ENCODE measurements at places on chromosomes 13 and 19. TPM values are rescaled to one million over a fixed set of nuclear protein-coding genes. Genes with fewer than 3 reads are reported as not detected.

DNA sequence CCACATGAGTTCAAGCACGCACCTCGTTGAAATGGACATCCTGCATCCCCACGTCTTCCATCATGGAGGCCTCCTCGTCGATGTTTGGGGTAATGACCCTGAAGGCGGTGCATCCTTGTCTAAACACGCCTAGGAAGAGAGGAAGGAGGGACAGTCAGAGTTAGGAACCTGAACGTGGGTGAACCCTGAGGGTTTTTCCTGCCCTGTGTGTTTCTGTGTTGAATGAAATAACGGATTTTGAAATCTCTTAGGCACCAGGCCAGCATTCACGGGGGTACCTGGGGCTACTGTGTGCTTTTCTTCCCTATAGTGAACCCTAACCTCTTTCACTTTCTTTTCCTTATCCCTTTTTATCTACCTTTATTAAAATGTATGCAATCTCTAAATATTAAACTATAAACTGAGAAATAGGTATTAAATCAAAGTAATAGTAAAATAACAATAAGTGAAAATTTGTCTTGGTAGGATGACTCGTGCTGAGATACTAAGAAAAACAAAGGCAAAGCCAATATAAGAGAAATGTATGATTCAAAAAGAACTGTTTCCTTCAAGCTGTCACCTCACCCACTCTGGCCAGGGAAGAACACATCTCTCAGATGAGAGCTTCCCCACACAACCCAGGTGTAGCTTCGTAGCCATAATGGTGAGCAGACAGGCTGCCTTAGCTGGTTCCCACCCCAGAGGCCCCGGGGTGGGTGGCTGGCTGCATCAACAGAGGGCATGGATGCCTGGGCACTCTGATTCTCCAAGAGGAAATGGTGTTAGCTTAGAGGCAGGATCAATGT, 72.1 kb upstream of the SLC15A1 start:
- H3K4me3 ChIP-seq: no peak overlapping the region
- H3K36me3 ChIP-seq: no peaks in the 10 kb centered on the region
- no peak for DNase-seq
- H3K4me1 ChIP-seq: peaks cover 32% of the 10 kb centered on the region
- H3K27me3 ChIP-seq: no peaks in the 10 kb centered on the region
- H3K27ac ChIP-seq: no peak overlapping the region

- no peak overlapping the region for H3K4me3 ChIP-seq
- no peak for DNase-seq
- no peaks in the 10 kb centered on the region for H3K36me3 ChIP-seq
- H3K4me1 ChIP-seq: no peaks in the 10 kb centered on the region
- no peak overlapping the region for H3K27ac ChIP-seq
These were observed 591.4 kb downstream of the FGF9 start for GRCh38 chr13:22262001-22262885.

- no peaks in the 10 kb centered on the region for H3K36me3 ChIP-seq
- H3K4me1 ChIP-seq: peaks cover 3% of the 10 kb centered on the region
- no peak overlapping the region for H3K4me3 ChIP-seq
These were observed 173.5 kb upstream of the LSM14A start for GRCh38 chr19:33998739-33999345.

DNA sequence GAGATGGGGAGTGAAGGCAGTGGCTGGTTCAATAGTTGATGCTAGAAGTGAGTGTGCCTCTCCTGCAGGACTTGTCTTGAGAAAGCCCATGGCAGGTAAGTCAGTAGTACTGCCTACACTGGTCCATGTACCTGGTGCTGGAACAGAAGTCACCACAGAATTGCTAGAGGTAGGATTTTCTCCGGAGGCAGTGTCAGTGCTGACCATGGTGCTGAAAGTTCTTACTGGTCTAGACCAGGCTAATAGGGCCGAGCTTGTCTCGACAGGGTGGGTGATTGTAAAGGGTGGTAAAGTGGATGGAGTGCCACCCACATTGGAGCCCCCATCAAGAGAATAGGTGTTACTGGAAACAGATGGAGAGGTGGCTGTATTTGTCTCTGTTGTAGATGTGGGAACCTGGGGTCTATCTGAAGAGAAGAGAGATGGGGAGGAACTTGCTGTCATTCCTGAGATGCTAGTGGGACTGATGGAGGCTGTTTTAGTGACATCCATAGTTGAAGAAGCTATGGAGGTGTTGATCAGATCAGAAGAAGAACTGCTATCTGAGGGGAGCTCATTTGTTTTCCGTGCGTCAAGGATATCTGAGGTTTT, 36.6 kb downstream of the MUC16 start:
- DNase-seq: peak; percentile 17
- no peak overlapping the region for H3K27ac ChIP-seq
- H3K4me1 ChIP-seq: no peaks in the 10 kb centered on the region
- no peaks in the 10 kb centered on the region for H3K27me3 ChIP-seq
- no peaks in the 10 kb centered on the region for H3K36me3 ChIP-seq

- no peak overlapping the region for H3K27ac ChIP-seq
- H3K4me1 ChIP-seq: no peaks in the 10 kb centered on the region
- no peaks in the 10 kb centered on the region for H3K27me3 ChIP-seq
- H3K36me3 ChIP-seq: no peaks in the 10 kb centered on the region
These were observed 1699.4 kb downstream of the PCDH9 start for GRCh38 chr13:65530688-65531087.

- DNase-seq: peak; percentile 48
- H3K36me3 ChIP-seq: no peaks in the 10 kb centered on the region
- peaks cover 20% of the 10 kb centered on the region for H3K27me3 ChIP-seq
- no peaks in the 10 kb centered on the region for H3K4me1 ChIP-seq
These were observed 15.0 kb downstream of the LIPE start for GRCh38 chr19:42412227-42412626.

DNA sequence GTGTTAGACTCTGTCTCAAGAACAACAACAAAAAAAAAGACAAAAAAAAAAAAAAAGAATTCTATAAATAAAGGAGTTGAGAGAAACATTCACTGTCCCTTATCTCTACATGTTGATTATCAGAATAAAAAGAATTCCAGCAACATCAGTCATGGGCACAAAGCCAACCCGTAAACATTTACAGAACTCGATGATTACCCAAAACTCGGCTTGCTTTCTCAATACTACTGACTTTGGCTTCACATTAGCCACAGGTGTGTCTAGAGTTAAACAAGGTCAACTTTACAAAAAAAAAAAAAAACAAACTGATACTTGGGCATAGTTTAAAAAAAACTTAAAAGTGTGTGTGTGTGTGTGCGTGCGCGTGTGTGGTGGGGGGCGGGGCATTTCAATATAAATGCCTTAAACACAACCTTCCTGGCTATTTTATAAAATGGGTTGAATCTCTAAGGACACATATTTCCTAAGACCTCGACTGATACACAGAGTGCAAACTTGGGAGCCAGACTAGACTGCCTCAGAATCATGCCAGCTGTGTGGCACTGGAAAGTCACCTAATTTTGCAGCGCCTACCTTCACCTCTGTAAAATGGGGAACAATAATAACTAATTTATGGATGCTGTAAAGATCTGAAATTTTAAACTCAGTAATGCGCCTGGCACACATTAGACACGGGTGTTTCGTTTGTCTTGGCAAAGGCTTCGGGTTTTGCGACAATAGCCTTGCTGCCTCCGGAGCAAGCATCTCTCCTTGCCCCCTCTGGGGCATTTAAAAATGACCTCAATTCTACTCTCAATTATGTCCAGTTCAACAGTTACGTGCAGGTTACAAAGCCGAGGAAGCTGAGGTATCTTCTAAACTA, 922 bp downstream of the EBPL start:
- peak overlapping the region; percentile 92 for H3K4me3 ChIP-seq
- peak overlapping the region; percentile 80 for H3K27ac ChIP-seq
- H3K36me3 ChIP-seq: peaks cover 15% of the 10 kb centered on the region
- H3K27me3 ChIP-seq: no peaks in the 10 kb centered on the region
- DNase-seq: no peak
- H3K4me1 ChIP-seq: peaks cover 20% of the 10 kb centered on the region

ICAM4 gene
- total RNA-seq: 1.0 TPM

DNA sequence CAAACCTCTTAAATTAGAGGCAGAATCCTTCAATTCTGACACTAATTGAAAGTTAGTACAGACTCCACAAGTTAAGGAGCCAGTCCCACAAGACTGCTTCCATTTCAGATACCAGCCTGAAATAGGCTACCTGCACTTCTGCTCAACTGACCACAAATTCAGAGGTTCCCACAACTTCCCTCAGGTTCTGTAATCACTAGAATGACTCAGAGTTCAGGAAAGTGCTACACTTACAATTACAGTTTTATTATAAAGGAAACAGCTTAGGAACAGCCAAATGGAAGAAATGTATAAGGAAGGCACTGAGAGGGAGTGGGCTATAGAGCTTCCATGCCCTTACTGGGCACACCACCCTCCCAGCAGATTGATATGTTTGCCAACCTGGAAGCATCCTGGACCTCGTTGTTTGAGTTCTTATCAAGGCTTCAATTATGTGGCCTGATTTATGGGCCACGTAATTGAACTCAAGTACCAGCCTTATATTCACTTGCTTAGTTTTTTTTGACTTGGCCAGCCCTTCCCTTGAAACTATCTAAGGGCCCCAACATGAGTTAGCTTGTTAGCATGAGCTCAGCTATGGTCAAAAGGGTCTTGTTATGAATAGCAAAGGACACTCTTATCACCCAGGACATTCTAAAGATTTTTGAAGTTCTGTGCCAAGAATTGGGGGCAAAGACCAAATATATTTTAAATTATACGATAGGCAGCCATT, 25.9 kb downstream of the NBEA start:
- no peak overlapping the region for H3K4me3 ChIP-seq
- H3K27me3 ChIP-seq: no peaks in the 10 kb centered on the region
- peaks cover 8% of the 10 kb centered on the region for H3K4me1 ChIP-seq

DNA sequence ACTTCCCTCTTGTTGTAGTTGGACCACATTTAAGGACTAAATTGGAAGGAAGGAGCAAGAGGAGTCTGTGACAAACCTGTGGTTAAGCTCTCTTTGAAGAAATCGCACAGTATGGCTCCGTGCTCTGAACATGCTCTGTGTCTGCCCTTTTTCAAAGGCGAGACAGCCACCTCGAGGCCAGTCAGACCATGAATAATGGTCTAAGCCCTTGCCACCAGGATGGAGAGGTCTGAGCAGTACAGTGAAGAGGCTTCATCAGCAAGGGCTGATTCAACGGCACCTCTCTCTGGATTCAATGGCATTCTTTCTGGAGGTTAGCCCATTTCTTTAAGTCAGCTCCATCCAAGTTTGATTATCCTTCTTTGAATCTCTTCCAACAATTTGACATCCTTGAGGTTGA, 30.9 kb downstream of the FAM216B start:
- no peak overlapping the region for H3K4me3 ChIP-seq
- H3K27ac ChIP-seq: no peak overlapping the region
- DNase-seq: no peak
- no peaks in the 10 kb centered on the region for H3K4me1 ChIP-seq

ATP4B gene
- not detected for total RNA-seq

GNG7 gene
- 5.4 TPM for total RNA-seq
